NCI-H1930 (cell line): ENCODE measurements at places on chromosomes 1 and 21.

DNA sequence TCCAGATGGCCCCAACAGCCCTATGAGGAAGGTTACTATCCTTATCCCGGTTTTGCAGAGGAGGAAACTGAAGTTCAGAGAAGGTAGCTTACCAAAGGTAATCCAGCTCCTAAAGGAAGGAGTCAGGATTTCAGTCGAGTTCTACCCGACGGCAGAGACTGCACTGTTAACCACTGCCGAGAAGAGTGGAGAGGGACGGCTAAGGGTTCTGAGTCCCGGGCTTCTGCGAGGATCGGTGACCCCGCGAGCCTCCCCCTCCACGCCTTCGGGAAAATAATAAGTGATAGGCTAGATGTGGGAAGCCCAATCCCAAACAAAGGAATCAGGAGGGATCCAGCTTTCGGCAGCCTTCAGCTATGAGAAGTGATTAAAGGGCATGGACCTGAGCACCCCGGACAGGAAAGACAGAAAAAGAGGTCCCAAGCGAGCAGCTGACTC is 587 bp downstream of the TMEM53 start:
- DNase-seq: no peak

- DNase-seq: no peak
These were observed 160.2 kb downstream of the DHRS3 start for GRCh38 chr1:12457771-12458170.

GRCh38 chr1:107933736-107934135 is 31.2 kb downstream of the VAV3 start:
- no peak for DNase-seq

- DNase-seq: peak; percentile 76
These were observed 46.8 kb upstream of the A3GALT2 start for GRCh38 chr1:33367485-33368405.

DNA sequence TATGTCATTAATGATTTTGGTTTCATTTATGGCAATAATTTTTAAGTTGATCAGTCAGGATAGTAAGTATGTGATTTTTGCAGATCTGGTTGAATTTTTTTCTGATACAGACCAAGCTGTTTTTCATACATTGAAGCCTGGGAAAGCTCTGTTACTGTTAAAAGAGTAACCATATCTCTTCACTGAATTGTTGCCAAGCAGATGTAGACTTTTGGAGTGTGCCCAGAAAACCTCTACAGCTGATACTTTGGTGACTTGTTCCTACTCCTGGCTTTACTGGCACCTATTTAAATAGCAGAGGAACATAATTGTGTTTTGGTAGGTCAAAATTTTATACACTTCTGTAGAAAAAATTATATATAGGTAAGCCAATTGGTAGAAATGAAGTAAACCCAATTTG is 49.4 kb downstream of the NFIA start:
- no peak for DNase-seq

- DNase-seq: no peak
These were observed 32.3 kb upstream of the TARDBP start for GRCh38 chr1:10980094-10980577.

DNA sequence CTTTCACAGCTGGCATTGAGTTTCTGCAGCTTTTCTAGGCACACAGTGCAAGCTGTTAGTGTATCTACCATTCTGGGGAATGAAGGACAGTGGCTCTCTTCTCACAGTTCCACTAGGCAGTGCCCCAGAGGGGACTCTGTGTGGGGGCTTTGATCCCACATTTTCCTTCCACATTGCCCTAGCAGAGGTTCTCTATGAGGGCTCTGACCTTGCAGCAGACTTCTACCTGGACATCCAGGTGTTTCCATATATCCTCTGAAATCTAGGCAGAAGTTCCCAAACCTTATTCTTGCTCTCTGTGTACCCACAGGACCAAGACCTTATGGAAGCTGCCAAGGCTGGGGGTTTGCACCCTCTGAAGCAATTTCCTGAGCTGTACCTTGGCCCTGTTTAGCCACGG is 2.4 kb upstream of the IFI44 start:
- no peak for DNase-seq

DNA sequence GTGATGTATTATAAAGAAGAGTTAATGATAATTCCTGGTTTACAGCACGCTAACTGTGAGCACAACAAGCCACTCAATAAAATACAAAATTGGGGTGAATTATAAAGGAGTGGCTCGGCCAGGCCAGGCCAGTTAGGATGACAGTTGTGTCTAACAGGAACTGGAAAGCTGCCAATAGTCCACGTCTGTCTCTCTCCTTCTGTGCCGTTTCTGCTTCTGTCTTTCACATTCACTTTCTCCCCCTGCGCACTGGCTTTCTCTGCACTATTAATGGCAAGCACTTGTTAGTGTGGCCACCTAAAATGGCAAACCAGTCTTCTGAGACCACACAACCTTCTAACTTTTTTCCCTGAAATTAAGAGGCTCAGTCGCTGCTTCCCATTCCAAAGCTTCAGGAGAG is 394.3 kb downstream of the NTNG1 start:
- no peak for DNase-seq

DNA sequence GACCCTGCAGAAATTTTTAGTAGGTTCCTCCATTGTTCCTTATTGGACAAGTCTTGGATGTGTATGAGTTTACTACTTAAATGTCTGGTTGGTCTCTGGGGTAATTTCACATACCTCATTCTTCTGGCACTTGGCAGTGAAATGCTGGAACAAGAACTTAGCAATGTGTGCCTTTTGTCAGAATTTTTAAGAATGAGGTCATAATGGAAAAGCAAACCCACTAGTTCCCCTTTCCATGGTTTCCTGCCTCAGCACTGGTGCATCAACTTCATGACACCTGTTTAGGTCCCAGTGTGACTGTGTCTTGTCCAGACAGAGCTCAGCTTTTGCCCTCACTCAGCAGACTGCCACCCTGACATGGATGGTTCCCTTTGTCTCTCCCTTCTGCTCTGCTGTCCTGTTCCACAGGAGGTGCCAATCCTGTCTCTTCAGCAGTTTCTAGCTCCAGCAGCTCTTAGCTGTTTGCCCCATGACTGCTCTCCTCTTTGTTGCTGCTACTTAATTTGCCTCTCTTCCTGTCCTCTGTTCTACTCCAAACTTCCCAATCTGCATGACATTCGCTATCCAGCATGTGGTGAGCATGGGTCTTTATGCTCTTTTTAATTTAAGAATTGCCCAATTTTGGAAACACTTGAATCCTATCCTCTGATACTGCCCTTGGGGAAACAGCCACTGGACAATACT is 135.6 kb downstream of the CYYR1 start:
- no peak for DNase-seq
